ENCODE measurements at places on chromosomes 1 and 21.

GRCh38 chr1:202553560-202554038 lies 156.7 kb downstream of the SYT2 start:
- peak; percentile 32 for DNase-seq

DNA sequence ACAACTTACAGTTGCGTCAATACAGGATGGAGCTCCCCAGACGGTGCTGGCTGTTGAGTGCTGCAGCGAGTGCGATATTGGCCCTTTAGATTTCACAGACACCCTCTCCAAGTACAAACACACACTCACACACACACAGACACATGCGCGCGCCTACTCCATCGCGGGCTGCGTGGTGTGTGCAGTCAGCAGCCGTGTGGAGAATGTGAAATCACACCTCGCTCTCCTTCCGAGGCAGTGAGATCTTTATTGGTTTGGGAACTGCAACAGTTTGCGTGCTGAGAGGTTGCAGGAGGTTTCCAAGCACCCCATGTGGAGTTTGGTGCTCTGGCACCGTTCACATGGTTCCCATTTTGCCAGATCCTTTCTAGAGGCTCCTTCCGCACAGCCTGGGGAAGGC lies 372.2 kb downstream of the RRAGC start:
- no peak for DNase-seq

DNA sequence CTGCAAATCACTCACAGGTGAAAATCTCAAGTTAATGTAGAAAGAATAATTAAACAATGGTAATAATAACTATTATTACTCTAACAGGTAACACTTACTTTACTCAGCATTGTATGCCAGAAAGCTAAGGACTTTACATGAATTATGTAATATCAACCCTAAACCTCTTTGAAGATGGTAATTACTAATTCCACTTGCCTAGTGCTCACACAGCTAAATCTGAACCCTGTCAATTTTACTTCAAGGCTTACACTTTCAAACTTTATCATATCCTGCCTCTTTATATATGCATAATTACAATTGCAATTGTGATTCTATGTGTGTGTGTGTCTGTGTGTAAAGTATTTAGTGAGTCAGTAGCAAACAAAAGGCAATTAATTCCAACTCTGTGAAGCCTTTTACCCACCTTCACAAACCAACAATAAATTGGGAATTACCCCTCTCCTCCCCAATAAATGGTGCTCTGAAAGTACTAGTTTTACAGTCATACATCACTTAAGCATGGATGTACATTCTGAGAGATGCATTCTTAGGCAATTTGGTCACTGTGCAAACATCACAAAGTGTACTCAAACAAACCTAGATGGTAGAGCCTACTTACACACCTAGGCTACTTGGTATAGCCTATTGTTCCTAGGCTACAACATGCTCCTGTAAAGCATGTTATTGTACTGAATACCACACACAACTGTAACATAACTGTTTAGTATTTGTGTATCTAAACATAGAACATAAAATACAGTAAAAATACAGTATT lies 5.9 kb downstream of the ZNF644 start:
- no peak for DNase-seq

GRCh38 chr21:42317826-42318746 lies 2.9 kb upstream of the TFF3 start:
- no peak for DNase-seq

GRCh38 chr1:91282695-91283420 lies 121.8 kb downstream of the HFM1 start:
- peak; percentile 36 for DNase-seq

DNA sequence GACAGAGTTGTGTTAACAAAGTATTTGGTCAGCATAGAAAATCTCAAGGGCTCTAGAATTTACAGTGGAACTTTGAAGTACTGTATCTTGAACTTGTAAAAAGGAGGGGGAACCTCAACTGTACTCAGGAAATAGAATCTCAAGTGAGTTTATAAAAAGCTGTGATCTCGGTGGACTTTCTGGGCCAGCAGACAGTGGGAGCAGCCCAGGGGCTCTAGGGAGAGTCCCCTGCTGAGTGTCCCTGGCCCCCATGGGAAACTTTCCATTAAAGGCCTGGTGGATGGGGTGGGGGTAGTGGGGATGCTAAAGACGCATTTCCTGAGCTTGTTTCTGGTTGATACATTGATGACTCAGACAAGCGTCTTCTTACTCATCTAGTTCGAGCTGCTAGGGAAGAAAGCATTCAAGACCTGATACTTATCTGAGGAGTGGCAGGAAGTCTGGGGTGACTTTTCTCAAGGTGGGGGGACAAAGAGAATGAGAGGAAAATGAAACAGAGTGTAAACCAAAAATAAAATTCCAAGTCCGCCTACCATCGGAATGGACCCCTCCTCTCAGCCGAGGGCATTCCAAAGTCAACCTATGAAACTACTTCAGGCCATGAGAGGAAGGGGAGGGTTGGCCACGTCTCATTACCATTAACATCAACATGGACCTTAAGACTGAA lies 65.5 kb downstream of the NID1 start:
- DNase-seq: peak; percentile 36

DNA sequence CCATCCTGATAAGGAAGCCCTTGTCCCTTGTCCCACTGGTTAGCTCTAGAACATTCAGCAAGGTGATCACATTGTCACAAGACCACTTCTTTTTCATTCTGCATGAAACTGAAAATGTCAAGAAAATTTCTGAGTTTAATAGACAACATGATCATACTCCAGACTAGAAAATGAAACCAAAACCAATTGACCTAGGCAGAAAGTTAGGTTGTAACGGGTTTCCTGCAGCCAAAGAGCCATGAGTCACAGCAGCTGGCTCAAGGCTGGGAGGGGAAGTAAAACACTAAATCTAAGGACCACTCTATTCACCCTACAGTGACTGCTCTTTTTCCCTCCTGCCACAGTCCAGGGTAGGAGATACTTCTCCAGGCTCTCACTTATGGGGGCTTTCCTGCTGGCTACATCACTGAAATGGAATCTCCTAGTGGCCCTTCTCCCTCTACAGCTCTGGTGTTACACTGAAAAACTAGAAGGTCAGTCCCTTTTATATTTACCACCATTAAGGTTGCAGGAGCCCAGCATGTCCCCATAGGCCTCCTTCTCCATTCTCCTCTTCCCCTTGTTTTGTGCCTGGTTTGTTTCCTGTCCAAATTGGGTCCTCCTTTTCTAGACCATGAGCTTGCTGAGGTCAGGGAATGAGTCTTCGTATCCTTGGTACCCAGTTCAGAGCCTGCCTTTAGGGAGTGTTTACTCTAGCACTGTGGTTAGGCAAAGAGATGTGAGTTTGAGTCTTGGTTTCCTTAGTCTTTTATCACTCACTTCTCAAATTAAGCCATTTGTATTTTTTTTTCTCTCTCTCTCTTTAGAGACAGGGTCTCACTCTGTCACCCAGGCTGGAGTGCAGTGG lies 236.5 kb upstream of the JUN start:
- DNase-seq: peak; percentile 94

DNA sequence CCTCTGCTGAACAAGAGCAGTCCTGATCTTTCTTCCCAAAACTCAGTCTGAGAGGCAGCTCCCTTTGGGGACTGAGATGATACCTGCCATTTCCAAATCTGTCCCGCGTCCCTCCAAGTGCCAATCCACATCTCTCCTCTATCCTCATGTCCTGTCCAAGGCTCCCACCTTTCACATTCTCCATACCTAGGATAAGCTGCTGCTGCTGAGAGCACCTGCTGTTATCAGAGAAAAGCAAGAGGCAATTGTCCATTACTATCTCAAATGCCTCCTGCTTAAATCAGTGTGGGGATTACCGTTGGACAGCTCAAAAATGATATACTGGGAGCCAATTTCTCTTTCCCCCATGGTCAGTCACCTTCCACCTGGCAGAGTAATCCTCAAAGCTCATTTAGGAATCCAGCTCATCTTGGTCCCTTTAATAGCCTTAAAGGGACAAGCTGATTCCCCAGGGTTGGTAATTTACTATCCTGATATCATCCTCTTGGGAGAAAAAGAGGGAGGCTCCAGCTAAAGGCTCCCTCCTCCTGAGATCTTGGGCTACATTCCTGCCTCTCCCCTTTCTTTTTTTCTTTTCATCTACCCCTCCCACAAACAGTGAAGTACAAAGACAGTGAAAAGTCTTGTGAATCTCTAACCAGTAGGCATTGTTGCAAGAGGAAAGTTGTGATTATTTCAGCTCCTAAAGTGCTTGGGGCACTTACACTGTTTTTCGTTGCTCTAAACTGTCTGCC lies 278.1 kb upstream of the CAMK1G start:
- no peak for DNase-seq

- DNase-seq: no peak
Observed at GRCh38 chr1:154445040-154445472, 39.9 kb downstream of the IL6R start.

DNA sequence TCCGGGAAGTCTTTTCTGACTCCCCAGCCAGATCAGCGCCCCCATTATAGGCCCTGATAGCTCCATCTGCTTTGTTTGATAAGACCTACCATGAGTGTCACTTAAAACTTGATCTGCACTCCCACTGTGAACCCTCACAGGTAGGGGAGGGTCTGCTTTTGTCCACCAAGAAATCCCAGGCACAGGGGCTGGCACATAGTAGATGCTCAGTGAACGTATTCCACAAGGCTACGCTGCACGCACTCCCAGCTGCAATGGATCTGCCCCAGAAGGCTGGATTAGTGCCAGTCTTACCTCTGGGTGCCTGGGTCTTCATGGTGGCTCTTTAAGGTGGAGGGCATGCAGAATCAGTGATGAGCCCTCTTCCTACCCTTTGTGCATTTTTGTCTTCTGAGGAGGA lies 447.1 kb downstream of the PTPRU start:
- DNase-seq: no peak

- no peak for DNase-seq
Observed at GRCh38 chr1:117838911-117839310, 90.5 kb downstream of the GDAP2 start.

GRCh38 chr1:177945943-177946650 lies 23.8 kb downstream of the SEC16B start:
- DNase-seq: no peak

- DNase-seq: no peak
Observed at GRCh38 chr1:61388566-61388965, 306.2 kb downstream of the NFIA start.

DNA sequence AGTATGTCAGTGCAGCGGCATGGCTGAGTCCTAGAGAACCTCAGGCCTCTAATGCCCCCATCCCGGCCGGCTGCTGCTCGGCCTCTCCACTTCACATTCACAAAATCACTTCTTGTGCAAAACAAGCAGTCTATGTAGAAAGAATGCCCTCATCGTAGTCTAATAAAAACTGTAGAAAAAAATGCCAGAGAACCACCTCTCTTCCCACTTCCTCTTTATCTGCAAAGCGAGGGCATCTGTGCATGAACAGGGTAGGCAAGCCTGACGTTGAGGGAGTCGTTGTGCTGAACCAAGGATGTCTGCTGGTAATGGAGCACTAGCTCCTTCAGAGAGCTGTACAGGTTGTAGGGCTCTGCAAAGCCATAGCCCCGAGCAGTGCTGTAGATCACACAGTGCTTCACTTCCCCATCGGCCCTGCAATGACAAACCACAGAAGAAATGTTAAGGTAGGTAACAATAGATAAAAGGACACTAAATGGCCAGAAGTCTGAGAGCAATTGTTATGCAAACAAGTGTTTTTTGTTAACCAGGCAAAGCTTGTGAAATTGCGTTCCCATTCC lies 88.9 kb downstream of the PIK3R3 start:
- DNase-seq: peak; percentile 52

DNA sequence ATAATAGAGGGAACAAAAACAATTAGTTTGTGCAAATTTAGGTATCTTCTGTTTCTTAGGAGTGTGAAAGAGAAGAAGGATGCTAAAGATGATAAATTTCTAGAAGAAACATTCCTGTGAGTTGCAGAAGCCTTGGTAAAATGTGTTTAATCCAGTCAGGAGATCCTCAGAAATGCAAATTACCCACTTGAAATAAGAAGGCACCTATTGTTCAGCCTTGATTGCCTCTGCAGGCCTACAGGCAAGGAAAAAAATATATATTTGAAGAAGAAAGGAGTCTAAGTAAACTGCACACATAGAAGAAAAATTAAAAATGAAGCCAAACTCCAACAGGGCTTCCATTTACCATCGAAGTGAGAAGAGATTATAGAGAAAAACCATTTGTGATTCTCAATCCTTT lies 51.0 kb upstream of the LHX8 start:
- DNase-seq: no peak

DNA sequence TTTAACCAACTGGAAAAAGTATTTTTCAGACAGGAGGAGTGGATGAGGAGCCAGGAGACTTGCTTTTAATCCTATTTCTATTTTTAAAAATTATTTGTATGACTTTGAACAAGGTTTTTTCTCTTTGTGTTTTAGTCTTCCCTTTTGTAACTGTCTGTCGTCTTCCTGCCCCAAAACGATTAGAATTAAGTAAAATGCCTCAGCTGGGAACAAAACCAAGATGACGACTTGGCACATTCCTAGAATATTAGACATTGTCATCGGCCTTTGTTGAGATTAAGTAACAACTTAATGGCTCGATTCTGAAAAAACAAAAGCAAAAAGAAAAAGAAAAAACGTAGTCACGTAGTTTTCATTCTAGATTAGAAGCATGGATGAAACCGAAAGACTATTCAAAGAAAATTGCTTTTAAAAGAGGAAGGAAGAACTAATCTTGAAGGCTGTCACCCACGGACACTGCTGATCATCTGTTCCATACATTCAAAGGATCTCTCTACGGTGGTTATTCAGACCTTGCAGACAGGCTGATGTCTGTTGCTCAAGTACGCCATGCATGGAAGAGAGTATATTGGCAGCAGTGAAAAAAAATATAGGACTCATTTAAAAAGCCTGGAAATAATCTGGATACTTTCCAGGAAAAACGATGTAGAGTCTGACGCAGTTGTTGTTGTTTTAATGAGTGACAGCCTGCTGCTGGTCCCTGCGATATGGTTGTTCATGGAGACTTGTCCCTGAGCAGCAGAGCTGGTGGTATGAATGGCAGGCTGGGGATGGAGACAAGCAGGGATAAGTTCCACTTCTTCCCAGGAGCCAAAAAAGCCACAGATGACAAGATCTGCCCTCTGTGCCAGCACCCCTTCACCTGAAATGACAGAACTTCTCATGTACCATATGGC lies 16.8 kb downstream of the GNG4 start:
- DNase-seq: peak; percentile 59

- no peak for DNase-seq
Observed at GRCh38 chr1:23174426-23175110, 5.9 kb upstream of the LUZP1 start.

DNA sequence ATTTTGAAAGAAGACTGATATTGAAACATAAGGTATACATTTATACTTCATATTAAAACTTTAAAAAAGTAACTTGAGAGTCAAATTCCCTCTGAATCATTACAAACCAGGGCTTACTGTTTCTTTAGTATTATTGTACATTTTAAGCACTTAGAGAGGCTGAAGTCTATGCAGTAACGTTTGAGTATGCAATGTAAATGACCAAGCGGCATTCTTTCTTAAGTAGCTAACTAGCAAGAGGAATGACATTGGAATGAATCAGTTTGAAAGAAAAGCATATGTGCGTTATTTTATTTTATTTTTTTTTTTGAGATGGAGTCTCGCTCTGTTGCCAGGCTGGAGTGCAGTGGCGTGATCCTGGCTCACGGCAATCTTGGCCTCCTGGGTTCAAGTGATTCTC lies 24.3 kb downstream of the WNT2B start:
- DNase-seq: no peak

DNA sequence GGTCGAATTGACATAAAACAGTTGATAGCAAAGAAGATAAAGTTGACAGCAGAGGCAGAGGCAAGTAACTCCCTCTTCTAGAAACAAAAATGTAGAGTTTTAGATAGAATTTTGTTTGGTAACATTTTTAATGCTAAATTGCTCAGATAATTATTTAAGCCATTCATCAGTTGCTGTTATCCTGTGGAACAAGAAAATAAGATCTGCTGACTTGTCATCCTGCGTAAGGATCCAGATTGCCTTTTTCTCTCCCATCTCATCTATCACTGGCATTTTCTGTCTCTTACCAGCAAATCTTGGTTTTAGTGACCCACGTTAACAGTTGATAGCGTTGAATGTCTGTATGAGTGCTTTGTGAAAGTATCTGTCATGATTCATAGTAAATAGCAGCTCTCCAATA lies 29.8 kb downstream of the SOAT1 start:
- no peak for DNase-seq
